Eye (tissue), 1 donor: ENCODE measurements at places on chromosomes 16 and 17.

DNA sequence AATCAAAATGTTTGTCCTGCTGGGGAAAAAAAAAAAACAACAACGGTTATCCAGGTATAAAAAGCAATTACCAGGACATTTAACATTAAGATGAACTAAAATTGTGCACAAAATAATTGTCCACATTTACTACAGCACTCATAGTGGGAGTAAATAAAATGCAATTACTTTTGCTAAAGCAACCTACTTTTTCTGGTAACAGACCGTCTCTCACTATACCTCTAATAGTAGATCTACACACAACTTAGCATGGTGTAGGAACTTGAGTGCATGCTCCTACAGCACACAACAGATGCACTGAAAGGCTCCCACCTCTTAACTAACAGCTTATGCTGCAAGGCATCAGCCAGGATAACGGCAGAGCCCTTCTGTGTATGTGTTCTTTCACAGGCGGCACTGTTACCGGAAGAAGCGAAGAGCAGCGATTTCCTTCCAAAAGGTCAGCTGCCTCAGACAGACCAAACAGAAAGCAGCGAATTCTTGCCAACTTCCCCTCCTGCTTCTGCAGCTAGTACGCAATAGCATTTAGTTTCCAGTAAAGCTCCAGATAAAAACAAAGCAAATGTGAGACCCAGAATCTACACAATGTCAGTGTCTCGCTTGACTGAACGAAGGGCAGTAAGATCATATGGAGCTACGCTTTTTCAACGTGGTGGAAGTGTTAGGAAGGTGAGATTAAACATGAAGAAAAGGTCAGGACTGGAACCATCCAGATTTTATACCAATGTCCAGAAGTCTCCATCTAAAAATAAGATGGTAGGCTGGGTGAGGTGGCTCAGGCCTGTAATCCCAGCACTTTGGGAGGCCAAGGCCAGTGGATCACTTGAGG is 27.6 kb downstream of the STAT5B start:
- DNase-seq: peak; percentile 69

GRCh38 chr16:84581158-84581557 is 36.7 kb downstream of the COTL1 start:
- no peak for DNase-seq

GRCh38 chr17:82245134-82246039 is 16.5 kb downstream of the SLC16A3 start:
- no peak for DNase-seq

- no peak for DNase-seq
Observed at GRCh38 chr16:3637371-3637923, 17.0 kb upstream of the DNASE1 start.

DNA sequence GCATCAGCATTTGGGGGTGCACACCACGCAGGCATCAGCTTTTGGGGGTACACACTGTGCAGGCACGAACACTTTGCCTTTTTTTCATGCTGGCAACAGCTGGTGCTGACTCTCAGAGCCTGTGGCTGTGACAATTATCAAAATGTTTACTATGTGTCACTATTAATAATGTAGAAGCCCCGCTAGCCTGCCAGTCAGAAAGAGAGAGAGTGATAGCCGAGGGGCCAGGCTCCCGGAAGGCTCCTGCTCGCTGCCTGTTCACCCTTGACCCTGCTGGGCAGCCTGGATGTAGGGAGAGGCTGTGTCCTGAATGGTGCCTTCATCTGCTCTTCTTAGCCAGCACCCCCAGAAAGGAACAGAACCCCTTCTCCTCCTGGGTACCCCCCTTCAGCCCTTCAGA is 61.9 kb downstream of the SDK2 start:
- DNase-seq: peak; percentile 61
